ENCODE measurements at places on chromosomes 1 and 21.

DNA sequence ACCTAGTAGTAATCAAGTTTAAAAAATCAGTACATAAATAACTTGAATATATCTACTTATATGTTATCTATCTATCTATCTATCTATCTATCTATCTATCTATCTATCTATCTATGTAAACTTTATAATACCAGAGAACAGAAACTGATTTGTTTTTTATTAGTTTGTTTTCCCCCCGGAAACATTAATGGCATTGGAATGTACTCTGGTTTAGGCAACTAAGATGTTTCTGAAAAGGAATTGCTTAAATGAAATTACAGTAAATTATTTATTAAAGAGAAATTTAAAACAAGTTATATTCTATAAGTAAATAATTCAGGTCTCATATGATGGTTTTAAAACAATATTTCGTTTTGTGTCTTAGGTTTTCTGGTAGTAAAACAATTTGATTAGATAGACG, 681.0 kb upstream of the ADAMTS5 start:
- H3K36me3 ChIP-seq: no peaks in the 10 kb centered on the region
- no peak overlapping the region for H3K27ac ChIP-seq
- H3K27me3 ChIP-seq: no peaks in the 10 kb centered on the region
- H3K4me1 ChIP-seq: no peaks in the 10 kb centered on the region

DNA sequence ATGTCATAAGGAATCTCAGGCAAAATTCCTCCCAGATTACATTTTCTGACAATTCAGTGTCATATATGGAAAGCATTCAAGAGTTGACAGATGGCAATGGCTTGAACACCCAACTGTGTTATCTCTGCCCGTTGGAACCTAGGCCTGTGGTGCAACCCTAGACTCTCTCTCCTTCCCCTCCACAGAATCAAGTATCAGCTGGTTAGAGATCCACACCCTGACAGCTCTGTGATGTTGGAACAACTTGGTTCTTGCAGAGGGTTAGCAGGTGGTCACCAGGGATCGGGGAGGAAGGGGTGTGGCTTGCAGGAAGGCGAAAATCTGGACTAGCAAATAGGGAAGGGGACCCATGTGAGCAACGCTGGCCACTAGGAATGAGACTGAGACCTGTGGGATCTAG, 26.3 kb downstream of the PCSK9 start:
- H3K27ac ChIP-seq: no peak overlapping the region
- H3K4me1 ChIP-seq: no peaks in the 10 kb centered on the region
- H3K36me3 ChIP-seq: peaks cover 15% of the 10 kb centered on the region
- H3K27me3 ChIP-seq: no peaks in the 10 kb centered on the region
- DNase-seq: peak; percentile 53
- H3K4me3 ChIP-seq: no peak overlapping the region

DNA sequence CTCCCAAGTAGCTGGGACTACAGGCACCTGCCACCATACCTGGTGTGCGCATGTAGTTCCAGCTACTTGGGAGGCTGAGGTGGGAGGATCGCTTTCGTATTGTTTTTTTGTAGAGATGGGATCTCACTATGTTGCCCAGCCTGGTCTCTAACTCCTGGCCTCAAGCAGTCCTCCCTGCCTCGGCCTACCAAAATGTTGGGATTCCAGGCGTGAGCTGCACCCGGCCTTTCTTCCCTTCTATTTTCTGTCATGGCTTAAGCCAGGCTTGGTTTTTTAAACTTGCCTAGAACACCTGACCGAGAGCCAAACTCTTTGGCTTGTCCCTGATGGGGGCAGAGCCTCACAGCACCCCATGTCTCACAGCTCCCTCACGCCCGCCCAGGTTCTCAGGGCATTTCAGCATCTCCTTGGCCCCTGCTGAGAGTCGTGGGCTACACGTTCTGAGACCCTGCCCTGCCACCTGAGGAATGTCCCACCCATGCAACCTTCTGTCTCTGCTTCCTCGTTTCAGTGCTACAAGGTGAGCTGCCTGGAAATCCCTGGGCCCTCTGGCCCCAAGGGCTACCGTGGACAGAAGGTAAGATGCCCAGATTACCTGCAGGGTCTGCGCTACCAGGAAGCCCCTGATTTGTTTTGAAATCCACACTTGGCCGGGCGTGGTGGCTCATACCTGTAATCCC, 15.7 kb downstream of the COL6A2 start:
- no peak for DNase-seq
- H3K27ac ChIP-seq: no peak overlapping the region
- no peak overlapping the region for H3K4me3 ChIP-seq
- peaks cover 34% of the 10 kb centered on the region for H3K36me3 ChIP-seq

GRCh38 chr1:15951341-15952153, 24.4 kb downstream of the ZBTB17 start:
- H3K4me1 ChIP-seq: peaks cover 8% of the 10 kb centered on the region
- H3K27me3 ChIP-seq: no peaks in the 10 kb centered on the region
- peaks cover 30% of the 10 kb centered on the region for H3K36me3 ChIP-seq
- no peak overlapping the region for H3K4me3 ChIP-seq
- no peak for DNase-seq

DNA sequence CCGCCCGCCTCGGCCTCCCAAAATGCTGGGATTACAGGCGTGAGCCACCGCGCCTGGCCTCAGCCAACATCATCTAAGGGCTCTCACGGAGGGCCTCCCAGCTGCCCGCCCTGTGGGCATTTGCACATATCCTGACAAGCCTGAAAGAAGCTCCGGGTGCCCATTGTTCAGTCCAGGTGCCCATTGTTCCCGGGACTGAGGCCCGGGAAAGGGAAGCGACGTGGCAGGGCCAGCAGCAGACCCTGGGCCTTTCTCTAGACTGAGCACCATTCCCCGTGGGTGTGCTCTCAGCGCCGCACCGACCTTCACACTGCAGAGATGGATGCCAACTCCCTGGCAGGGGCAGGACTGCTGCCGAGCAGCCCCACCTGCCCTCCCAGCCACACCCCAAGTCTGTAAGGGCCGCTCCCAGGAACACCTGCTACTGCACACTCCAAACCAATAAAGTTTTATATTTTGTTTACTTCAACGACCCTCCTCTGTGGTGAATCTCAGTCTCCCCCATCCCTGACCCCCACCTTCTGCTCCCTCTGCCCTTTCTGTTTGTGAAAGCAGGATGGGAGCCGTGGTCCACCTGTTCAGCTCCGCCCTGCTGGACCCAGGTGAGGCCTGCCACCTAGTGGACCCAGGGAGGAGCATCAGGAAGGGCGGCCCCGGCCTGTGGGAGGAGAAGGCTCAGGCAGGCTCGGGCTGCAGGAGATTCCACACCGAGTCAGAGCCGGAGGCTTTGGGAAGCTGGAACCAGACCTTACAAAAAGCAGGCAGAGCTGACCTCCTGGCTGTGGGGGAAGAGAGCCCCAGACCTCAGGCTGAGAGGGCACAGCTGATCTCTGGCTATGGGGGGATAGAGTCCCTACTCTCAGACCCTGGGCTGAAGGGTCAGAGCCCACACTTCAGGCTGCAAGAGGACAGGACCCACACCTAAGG, 1.1 kb upstream of the TMEM82 start:
- peak overlapping the region; percentile 48 for H3K4me3 ChIP-seq
- no peak overlapping the region for H3K27ac ChIP-seq
- DNase-seq: peak; percentile 92
- H3K27me3 ChIP-seq: no peaks in the 10 kb centered on the region
- no peaks in the 10 kb centered on the region for H3K4me1 ChIP-seq

GRCh38 chr1:25771221-25772114, 28.5 kb upstream of the SELENON start:
- no peak overlapping the region for H3K4me3 ChIP-seq
- peak; percentile 54 for DNase-seq
- no peaks in the 10 kb centered on the region for H3K36me3 ChIP-seq
- H3K27me3 ChIP-seq: no peaks in the 10 kb centered on the region
- H3K27ac ChIP-seq: no peak overlapping the region

- DNase-seq: peak; percentile 85
Observed at GRCh38 chr1:207579436-207579799, 65.5 kb upstream of the CR1L start.

- DNase-seq: no peak
- H3K4me3 ChIP-seq: no peak overlapping the region
- no peaks in the 10 kb centered on the region for H3K4me1 ChIP-seq
- H3K27me3 ChIP-seq: no peaks in the 10 kb centered on the region
- no peak overlapping the region for H3K27ac ChIP-seq
- H3K36me3 ChIP-seq: peaks cover 6% of the 10 kb centered on the region
Observed at GRCh38 chr1:39089931-39090521, 63.9 kb downstream of the NDUFS5 start.

GRCh38 chr1:89706700-89707012, 73.7 kb downstream of the LRRC8C start:
- H3K4me1 ChIP-seq: peaks cover 2% of the 10 kb centered on the region
- no peak for DNase-seq
- H3K4me3 ChIP-seq: no peak overlapping the region

DNA sequence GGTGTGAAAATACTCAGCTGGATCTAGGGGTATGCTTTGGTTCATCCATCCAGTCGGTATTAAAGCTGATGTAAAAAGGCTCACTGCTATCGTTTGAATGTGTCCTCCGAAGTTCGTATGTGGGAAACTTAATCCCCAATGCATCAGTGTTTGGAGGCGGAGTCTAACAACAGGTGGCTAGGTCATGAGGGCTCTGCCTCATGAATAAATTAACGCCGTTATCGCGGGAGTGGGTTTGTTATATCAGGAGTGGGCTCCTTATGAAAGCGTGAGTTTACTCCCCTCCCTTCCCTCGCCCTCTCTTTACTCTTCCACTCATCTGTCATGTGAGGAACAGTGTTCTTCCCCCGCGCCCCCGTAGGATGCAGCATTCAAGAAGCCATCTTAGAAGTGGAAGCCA, 48.9 kb upstream of the ZNF281 start:
- no peak for DNase-seq
- no peaks in the 10 kb centered on the region for H3K27me3 ChIP-seq
- H3K36me3 ChIP-seq: peaks cover 2% of the 10 kb centered on the region
- no peak overlapping the region for H3K27ac ChIP-seq
- no peak overlapping the region for H3K4me3 ChIP-seq

- H3K4me1 ChIP-seq: no peaks in the 10 kb centered on the region
- H3K27ac ChIP-seq: no peak overlapping the region
- no peaks in the 10 kb centered on the region for H3K27me3 ChIP-seq
- no peak for DNase-seq
- H3K4me3 ChIP-seq: no peak overlapping the region
Observed at GRCh38 chr1:98709906-98710305, 48.4 kb downstream of the SNX7 start.

GRCh38 chr1:175287377-175287776, 94.8 kb upstream of the KIAA0040 start:
- no peak for DNase-seq
- H3K36me3 ChIP-seq: no peaks in the 10 kb centered on the region
- H3K27me3 ChIP-seq: no peaks in the 10 kb centered on the region
- H3K4me3 ChIP-seq: no peak overlapping the region
- H3K4me1 ChIP-seq: no peaks in the 10 kb centered on the region

DNA sequence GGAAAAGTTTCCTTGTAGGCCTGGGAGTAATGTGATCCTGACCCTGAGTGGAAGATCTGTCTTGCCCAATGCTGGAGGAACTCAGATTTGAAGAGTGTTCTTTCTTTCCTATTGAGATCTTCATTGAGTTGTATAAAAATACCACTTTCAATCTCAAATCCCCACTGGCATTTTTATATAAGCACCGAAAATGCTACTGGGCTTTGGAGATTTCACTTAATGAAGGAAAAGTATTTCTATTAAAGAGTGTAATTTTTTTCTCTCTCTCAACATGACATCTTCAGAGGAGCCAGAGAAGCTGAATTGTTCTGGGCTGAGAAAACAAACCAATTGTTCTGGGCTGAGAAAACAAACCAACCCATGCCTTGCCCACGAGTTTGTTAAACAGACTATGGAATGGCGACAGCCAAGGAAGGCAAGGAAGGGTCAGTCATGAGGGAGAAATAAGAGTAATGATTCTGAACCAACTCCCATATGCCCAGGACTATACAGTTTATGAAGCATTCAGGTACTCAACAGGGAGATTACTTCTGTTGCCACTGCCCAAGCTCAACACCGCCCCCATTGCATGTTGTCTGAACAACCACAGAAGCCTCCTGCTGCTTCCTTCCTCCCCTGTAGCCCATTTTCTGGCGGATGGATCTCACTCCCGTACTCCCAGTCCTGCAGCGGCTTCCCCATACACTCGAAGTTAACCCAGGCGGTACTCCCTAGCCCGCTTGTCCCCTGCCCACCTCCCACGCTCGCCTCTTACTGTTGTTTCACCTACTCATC, 103.2 kb downstream of the BEND5 start:
- 0 out of 2 replicates have a peak, but pooled peaks cover 2% of the 10 kb centered on the region for H3K4me1 ChIP-seq
- DNase-seq: peak; percentile 82
- no peaks in the 10 kb centered on the region for H3K36me3 ChIP-seq
- H3K27ac ChIP-seq: no peak overlapping the region
- H3K4me3 ChIP-seq: no peak overlapping the region
- no peaks in the 10 kb centered on the region for H3K27me3 ChIP-seq

- no peaks in the 10 kb centered on the region for H3K4me1 ChIP-seq
- no peaks in the 10 kb centered on the region for H3K27me3 ChIP-seq
- H3K4me3 ChIP-seq: no peak overlapping the region
- no peak for DNase-seq
- no peak overlapping the region for H3K27ac ChIP-seq
Observed at GRCh38 chr1:91673613-91674012, 173.0 kb downstream of the CDC7 start.

- H3K4me1 ChIP-seq: no peaks in the 10 kb centered on the region
- no peak for DNase-seq
- H3K36me3 ChIP-seq: no peaks in the 10 kb centered on the region
- no peak overlapping the region for H3K27ac ChIP-seq
- H3K4me3 ChIP-seq: no peak overlapping the region
Observed at GRCh38 chr21:45578811-45579381, 36.7 kb upstream of the SLC19A1 start.

Measured in H9 (cell line).